Skeletal muscle tissue (tissue), 5 donors: ENCODE measurements at places on chromosomes 3 and 15. TPM values are rescaled to one million over a fixed set of nuclear protein-coding genes. Genes with fewer than 3 reads are reported as not detected.

Gene PAQR5
- under 0.01 TPM for total RNA-seq

Gene GOLGA8N
- 5.2 TPM for total RNA-seq

Gene MAP6D1
- 14.1 TPM for total RNA-seq

Gene IDH3A
- total RNA-seq: 25.1 TPM

Gene ZNF445
- 12.0 TPM for total RNA-seq

Gene RLBP1
- total RNA-seq: 0.52 TPM

Gene CNTN3
- total RNA-seq: 3.7 TPM

Gene HRG
- total RNA-seq: not detected

Gene IL17RD
- total RNA-seq: 18.8 TPM

Gene COL6A5
- total RNA-seq: not detected

Gene CCDC9B
- 2.1 TPM for total RNA-seq

Gene ECE2
- not detected for total RNA-seq

Gene SOX14
- not detected for total RNA-seq

Gene ZSCAN2
- total RNA-seq: 13.6 TPM

Gene SERINC4
- under 0.01 TPM for total RNA-seq

Gene A4GNT
- total RNA-seq: not detected

Gene OXTR
- 0.52 TPM for total RNA-seq

Gene CCDC14
- total RNA-seq: 24.5 TPM

Gene CISH
- total RNA-seq: 4.7 TPM

Gene SKIC8
- total RNA-seq: 56.9 TPM

Gene PPP1R14D
- not detected for total RNA-seq

Gene MEIS2
- 4.2 TPM for total RNA-seq

Gene STARD5
- 2.1 TPM for total RNA-seq

Gene ZCWPW2
- total RNA-seq: 2.1 TPM

Gene C3orf20
- total RNA-seq: 0.52 TPM

Gene ALDH1L1
- total RNA-seq: 2.6 TPM

Gene ADGRG7
- not detected for total RNA-seq

Gene HTD2
- 5.7 TPM for total RNA-seq

Gene LRRIQ4
- total RNA-seq: not detected

Gene CLDN11
- total RNA-seq: 1.6 TPM

Gene MRAS
- 28.7 TPM for total RNA-seq

Gene ARL14
- not detected for total RNA-seq

Gene TM4SF4
- not detected for total RNA-seq

Gene LRRC15
- 0.52 TPM for total RNA-seq
